ENCODE measurements at places on chromosomes 11 and 22.

GRCh38 chr22:50581950-50582492 lies 628 bp downstream of the CHKB start:
- peak; percentile 45 for DNase-seq

DNA sequence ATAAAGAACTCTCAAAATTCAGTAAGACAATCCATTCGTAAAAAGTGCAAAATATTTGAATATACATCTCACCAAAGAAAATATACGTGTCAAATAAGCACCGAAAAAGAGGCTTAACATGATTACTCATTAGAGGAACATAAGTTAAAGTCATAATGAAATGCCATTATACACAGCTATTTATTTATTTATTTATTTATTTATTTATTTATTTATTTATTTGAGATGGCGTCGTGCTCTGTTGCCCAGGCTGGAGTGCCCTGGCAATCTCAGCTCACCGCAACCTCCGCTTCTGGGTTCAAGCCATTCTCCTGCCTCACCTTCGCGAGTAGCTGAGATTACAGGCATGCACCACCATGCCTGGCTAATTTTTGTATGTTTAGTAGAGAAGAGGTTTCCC lies 203.6 kb upstream of the UBASH3B start:
- DNase-seq = no peak

GRCh38 chr11:35990170-35990569 lies 46.3 kb downstream of the LDLRAD3 start:
- no peak for DNase-seq

GRCh38 chr11:113533425-113533698 lies 58.2 kb upstream of the DRD2 start:
- no peak for DNase-seq

DNA sequence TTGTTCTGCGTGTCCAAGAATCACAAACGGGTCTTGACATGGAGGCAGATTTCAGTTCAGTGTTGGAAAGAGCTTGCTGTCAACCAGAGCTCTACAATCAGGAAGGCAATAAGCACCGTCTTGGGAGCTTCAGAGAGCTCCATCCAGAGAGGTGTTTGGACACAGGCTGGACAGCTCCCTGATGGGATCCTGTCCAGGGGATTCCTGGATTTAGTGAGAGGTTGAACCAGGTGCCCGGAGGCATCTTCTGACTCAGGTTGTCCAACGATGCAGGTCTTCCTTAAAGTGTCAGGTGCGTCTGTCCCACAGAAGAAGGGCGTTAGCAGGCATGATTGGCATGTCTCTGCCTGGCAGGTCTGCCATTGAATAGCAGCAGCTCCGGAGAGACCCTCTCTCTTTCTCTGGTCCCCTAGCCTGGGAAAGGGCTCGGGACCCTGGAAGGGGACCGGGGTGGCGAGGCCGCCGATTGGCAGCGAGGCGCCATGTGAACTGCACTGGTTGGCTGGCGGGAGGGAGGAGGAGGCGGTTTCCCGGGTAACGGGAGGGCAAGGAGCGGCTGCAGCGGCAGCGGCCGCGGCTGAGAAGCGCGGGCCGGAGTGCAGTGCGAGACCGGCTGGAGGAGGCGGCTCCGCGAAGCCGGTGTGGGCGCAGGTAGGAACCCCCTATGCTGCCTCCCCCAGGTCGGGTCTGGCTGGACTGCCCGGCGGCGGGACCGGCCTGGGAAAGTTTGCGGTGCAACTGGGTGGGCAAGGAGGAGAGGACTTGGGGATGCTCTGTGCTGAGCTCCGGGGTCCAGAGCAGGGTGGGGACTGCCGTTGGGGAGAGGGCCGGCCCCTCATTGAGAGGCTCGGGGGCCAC lies 104.1 kb upstream of the E2F8 start:
- DNase-seq = no peak

DNA sequence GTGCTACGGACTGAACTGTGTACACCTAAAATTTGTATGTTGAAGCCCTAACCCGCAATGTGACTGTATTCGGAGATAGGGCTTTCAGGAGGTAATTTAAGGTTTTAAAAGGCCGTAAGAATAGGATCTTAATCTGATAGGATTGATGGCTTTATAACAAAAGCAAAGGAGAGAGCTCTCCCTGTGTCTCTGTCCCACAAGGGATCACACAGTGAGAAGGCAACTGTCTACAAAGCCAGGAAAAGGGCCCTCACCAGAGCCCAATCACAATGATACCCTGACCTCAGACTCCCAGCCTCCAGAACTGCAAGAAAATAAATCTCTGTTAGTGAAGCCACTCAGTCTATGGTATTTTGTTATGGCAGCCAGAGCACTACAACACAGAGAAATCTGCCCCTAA lies 208.7 kb upstream of the ZC3H12C start:
- no peak for DNase-seq

DNA sequence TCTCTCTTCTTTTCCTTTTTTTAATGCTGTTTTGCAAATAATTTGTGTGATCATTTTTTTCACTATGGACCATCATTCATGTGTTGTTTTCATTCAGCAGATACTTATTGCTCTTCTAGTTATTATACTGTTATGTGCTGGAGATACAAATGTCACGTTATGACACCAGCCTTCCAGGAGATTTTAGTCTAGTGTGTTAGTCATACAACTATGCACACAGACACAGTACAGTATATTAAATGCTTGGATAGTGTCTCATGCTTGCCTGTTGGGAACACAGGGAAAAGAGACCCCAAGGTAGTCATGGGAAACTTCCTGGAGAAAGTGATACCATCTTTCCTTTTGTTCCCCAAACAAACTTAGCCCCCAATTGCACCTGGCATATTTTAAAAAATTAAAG lies 116.1 kb downstream of the UVRAG start:
- no peak for DNase-seq

- DNase-seq = peak; percentile 60
These were observed 2.2 kb upstream of the APOBEC3H start for GRCh38 chr22:39094717-39095389.

- DNase-seq = no peak
These were observed 5.3 kb downstream of the NCAM1 start for GRCh38 chr11:112966561-112966960.

DNA sequence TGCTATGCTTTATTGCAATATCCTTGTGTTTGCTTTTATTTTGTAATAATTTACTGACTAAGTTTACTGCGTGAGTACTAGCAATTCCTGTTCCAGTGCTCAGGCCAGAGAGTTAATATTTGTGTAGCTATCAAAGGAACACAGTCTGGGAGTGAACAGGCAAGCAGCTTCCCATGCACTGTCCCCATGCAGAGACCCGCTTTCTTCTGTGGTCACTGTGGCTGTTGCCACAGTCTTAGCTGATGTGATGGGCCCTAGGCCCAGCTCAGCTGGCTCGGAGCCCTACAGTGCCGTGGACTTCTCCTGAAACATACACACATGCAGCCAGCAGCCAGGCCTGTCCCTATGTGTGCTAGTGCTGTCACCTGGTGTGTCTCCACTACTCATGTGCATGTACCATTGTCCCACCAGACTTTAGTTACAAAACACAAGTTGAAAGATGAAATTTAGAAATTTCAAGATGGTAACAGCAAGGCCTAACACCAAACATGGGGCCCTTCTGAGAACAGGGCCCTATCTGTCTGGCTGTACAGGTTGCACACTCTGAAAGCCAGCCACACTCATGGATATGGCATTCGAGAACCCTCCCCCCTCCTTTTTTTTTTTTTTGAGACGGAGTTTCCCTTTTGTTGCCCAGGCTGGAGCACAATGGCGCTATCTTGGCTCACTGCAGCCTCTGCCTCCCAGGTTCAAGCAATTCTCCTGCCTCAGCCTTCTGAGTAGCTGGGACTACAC lies 12.3 kb upstream of the SCUBE2 start:
- no peak for DNase-seq

- peak; percentile 61 for DNase-seq
These were observed 33.7 kb upstream of the PRR5 start for GRCh38 chr22:44668190-44668885.

DNA sequence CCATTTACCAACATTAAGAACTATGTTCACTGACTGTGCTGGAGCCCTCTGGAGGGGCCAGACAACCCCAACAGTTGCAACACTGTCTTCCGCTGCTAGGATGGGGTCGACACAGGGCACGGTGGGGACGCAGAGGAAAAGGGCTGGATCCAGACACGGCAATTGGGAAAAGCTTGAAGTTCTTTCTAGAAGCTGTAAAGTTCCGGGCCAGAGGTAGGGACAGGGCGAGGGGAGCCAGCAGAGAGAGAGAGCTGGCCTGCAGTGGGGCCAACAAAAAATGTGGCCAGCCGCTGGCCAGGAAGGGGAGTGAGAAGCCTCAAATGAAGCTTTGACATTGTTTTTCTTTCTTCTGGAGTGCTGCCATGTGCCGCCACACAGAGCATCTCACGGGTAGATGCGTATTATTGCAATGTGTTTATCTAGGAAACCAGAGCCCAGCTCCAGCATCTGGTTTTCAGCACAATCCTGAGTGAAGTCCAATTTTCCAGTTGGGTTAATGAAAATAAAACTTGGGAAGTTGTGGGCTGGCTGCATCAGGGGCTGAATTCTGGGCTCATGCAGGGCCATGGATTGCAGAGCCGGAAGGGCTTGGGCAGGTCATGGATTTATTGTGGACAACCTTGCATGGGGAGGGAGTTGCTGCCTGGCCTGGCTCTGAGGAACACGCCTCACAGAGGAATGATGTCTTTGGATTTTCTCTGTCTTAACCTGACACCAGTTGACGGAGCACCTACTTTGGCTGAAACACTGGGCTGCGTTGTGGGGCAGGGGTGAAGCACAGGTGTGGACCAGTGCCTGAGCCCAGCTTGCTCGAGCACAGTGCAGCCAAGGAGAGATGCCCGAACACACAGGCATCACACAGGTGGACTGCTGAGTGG lies 67.6 kb upstream of the AMPD3 start:
- no peak for DNase-seq

DNA sequence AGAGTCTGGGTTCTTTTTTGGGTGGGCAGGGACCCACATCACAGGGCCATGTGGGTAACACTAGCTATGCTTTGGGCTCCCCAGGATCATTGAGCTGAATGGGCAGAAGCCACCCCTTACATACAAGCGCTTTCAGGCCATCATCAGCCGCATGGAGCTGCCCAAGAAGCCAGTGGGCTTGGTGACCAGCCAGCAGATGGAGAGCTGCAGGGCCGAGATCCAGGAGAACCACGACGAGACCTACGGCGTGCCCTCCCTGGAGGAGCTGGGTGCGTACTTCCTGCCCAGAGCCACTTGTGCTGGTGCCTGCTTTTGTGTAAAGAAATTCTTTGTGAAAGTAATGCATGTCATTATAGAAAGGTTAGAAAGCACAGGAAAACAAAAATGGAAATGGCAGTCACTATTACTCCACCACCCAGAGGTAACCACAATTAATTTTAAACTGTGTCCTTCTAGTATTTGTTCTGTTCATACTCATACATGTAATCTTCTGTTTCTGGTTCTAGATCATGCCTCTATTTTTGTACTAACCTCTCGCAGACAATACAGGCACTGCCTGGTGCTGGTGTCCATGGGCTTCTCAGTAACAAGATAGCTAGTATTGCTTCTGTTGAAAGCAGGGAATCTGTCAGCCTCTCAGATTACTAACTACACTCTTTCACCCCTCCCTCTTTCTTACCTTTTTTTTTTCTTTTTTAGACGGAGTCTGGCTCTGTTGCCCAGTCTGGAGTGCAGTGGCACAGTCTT lies 13.7 kb downstream of the CRY2 start:
- DNase-seq = no peak

DNA sequence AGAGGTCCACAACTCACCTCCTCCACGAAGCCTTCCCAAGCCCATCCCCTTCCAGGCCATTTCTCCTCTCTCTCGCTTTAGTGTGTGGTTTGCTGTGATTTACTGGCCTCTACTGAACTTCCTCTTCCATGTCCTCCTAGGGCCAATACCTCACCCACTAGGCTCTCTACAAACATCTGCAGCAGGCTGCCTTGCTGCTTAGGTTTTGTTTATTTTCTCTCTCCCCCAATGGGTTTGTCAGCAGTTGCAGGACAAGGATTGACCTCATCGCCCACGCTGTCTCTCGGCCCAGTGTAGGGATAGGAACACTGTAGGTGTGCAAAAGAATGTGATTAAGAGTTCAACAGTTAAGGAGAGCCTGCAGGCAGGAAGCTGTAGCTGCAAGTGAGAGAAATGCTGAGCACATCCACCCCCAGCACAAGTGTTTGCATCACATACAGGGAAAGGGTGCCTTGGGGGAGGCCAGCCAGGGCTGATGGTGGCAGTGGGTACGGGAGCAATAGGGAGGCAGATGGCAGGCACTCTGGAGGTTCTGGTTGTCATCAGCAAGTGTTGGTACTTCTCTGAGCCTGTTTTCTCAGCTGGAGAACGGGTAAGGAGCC lies 1.4 kb downstream of the PC start:
- DNase-seq = no peak

DNA sequence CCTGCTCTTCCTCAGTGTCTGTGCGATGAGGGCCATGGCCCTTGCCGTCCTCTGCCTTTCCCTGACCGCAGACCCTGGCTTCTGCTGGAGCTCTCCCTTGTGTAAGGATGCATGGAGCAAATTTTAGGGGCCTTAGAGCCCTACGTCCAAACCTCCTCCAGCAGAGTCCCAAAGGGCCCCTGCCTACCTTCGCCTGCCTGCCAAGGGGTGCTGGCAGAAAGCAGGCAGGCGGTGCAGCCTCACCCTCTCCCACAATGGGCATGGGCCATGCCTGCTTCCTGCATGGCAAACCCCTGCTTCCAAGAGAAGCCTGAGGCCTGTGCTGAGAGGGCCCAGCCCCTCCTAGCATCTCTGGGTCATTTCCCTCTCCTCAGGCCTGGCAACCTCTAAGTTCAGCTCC lies 71.3 kb upstream of the FGF3 start:
- no peak for DNase-seq

DNA sequence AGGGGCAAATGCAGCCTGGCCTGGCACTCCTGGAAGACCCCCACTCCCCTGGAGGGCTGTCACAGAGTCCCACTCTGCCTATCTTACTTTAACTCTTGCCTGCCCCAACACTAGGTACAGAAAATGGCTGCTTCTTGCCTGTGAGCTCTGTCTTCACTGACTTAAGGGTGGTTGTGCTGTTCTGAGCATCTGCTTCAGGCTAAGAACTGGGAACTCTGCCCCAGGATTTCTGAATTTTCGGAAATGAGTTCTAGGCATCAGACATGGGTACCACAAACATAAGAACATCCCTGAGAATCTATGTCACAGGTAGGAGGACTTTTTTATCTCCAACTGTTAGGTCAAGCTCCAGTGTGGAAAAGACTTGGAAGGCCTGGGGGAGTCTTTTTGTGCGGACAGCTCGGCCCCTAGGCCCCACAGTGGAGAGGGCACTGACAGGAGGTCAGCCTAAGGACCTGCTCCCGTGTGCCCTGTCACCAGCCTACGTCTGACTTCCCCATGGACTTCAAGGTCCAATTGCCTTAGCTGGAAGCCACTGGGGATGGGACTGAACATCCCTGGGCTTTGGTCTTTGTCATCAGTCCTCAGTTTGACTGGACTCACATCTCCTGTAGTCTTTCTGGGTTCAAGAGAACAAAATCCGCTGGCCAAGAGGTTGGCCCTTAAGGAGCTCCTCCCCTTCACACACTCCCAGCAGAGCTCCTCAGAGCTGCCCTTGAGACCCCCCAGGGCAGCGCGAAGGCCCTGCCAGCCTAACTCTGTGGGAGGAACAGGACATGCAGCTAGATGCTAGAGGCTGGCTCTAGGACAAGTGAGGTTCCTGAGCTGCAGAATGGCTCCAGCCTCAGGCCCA lies 31.9 kb downstream of the PPP2R1B start:
- DNase-seq = no peak

Data from CD4-positive, alpha-beta T cell treated with Interleukin-10 for 1 hour (primary cell).